Activated effector memory CD4-positive, alpha-beta T cell treated with anti-CD3 and anti-CD28 coated beads, Interleukin-2, amount 50 U/mL, for 16 hours (primary cell): ENCODE measurements at places on chromosomes 3 and 15.

- DNase-seq = no peak
Observed at GRCh38 chr3:161637559-161637958, 141.0 kb downstream of the OTOL1 start.

- DNase-seq = no peak
Observed at GRCh38 chr3:126834596-126835471, 130.8 kb downstream of the CHCHD6 start.

DNA sequence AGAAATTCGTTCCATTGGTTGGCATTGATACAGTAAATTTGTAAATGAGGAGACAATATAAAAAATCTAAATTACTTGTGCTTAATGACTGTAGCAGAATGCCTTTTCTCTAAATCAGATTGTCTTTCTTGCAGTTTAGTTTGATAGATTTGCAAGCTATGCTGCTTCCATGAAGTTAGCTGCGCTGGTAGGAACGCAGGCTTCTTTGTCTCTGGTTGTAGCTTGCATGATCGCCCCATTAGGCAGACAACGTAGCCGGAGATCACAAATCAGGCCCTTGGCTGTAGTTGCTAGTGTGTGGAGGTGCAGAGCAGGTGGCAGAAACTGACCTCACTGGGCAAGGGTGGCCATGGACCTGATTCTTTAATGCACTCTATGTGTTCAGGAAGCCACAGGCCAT is 6.1 kb downstream of the ZIC1 start:
- DNase-seq = no peak

DNA sequence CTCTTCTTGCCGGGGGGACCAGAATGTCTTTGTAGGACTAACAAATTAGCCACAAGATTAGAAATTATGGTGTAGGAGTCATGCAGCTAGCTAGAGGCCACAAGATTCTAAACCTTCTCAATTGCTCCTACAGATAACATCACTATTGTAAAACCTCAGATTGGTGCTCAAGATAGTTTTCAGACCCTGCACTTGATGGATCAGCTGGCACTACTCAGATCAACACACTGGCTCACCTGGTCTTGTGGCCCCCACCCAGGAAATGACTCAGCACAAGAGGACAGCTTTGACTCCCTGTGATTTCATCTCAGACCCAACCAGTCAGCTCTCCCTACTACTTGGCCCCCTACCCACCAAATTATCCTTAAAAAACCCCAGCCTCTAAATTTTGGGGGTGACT is 124.1 kb upstream of the RASGRP1 start:
- DNase-seq = peak; percentile 87

- DNase-seq = no peak
Observed at GRCh38 chr3:78258798-78259197, 1218.9 kb downstream of the ROBO2 start.

DNA sequence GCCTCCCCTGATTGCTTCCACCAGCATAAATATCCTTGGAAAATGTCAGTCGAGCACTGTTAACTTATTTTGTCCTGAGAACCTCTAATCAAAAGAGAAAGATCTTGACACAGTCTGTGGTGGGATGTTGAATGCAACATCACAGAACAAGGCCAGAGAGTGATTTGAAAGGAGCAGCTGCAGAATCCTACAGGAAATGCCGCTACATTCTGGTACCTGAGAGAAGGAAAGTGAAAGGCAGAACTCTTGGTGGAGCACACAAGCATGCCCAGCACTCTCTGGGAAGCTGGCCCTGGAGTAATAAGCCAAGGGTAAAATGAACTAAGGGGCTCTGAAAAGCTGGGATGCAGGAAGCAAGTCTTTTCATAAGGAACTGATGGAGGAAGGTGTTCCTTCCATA is 75.8 kb downstream of the CBLB start:
- DNase-seq = no peak

GRCh38 chr15:69035205-69035917 is 20.9 kb downstream of the NOX5 start:
- no peak for DNase-seq

GRCh38 chr3:88132894-88133293 is 16.9 kb upstream of the C3orf38 start:
- DNase-seq = no peak

- DNase-seq = no peak
Observed at GRCh38 chr3:160369784-160370183, 29.2 kb downstream of the IFT80 start.

- no peak for DNase-seq
Observed at GRCh38 chr3:188797045-188797444, 374.7 kb upstream of the TPRG1 start.

DNA sequence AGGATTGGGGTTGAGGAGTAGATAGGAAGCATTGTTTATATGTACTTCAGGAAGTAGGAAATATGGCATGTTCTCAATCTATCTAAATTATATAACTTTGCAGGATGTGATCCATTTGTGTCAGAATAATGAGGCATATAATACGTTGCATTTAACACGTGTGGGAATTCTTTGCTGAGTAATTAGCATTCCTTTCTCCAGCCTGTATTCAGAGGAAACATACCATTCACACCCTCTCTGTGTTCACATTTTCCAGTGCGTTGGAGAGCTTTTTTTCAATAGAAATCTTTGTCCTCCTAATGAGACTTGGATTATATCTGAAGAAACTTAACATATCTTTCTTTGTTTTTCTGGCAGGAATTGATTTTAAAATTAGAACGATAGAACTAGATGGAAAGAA is 33.0 kb upstream of the APH1B start:
- DNase-seq = no peak
